ENCODE measurements at places on chromosomes 6 and 20.

DNA sequence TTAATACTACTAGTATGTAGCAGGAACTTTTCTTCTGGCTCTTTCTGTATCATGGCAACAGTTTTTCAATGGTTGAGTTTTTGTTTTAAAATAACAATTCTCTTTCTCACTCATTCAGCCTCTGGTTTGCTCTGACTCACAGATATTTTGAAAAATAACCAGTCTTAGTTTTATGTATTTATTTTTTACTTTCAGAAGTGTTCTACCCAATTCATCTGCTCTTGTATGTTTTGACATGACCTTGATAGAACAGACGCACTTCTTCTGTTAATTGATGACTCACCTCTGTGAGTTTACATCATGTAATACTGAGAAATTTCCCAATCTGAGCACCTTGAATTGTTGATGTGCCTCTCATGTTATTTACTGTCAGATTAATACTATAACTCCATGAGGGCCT, 178.9 kb downstream of the SASH1 start:
- no peak for DNase-seq

- peak; percentile 70 for DNase-seq
Observed at GRCh38 chr20:50305636-50306477, 115.2 kb downstream of the CEBPB start.

GRCh38 chr6:90818163-90818562, 231.3 kb upstream of the MAP3K7 start:
- DNase-seq = no peak

DNA sequence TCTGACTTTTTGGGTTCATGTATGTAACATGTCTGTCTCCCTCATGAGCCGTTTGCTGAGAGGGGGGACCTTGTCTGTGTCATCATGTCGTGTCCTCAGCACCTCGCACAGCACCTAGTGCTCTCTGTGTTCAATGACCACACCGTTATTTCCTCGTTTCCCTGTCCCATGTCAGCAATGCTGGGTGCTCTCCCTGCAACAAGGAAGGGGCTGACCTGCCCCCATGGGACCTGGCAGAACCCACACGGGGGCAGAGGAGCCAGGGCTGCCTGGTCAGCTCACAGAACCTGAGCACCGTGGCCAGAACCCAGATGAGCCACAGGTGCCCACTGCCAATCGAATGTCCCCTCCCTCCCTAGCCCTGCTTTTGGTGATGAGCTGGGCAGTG, 7.3 kb downstream of the ADA start:
- DNase-seq = no peak

- no peak for DNase-seq
Observed at GRCh38 chr20:63014710-63015109, 7.9 kb upstream of the BHLHE23 start.

Data from NCI-H2081 (cell line).